ENCODE measurements at places on chromosomes 2 and 18.
A peak's percentile ranks its signal among the peaks of the same experiment; 100 is the strongest.

GRCh38 chr18:21134895-21135294 lies 23.3 kb upstream of the ROCK1 start:
- peak; percentile 49 for DNase-seq

GRCh38 chr2:135945526-135945925 lies 39.9 kb downstream of the DARS1 start:
- DNase-seq, result no peak

- no peak for DNase-seq
These were observed 1221.7 kb upstream of the ZEB2 start for GRCh38 chr2:145741636-145742035.

DNA sequence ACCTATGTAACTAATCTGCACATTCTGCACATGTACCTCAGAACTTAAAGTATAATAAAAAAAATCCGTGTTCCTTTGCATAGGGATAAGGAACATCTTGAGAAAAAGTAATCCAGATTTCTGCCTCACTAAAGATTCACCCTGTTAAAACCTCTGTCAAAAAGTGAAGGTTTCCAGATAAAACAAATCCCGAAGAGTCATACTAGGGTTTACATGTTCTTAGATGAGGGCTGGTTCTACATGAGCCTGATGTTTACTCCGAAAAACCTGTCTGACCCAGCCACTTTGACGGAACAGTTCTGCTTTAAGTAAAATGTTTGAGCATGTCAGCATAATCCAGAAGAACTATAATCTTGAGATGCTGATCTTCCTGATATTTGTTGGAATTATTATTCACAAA lies 515.6 kb upstream of the SLC8A1 start:
- no peak for DNase-seq

- DNase-seq, result no peak
These were observed 1.7 kb upstream of the ZNF24 start for GRCh38 chr18:35345950-35346349.

DNA sequence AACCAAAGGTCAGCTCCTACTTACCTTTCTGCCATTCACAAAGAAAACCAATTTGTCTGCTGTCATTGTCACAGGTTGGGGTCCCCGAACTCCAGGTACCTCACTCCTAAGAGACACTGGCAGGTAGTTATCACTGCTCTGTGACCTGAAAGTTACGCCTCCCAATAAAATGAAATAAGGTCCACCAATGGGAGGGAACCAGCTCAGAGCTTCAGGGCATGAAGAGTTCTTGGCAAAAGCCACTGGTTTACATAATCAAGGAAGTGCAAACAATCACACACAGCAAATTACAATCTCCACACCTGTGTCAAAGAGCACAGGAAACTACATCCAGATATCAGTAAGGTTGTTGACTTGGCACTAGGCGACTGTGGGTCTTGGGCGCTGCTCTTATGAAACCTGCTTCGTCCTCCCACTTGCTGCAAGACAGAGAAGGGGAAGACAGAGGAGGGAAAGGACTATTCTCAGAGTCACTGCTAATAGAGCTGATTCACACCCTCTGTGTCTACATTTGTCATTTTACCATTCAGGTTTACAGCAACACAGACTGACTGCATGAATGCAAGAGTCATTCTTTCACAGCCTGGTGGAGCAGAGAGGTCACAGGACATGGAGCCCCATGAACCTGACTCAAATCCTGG lies at the start of gene XDH:
Gene XDH (minus strand): TSS at position 142 of the 641 bp plus-strand sequence. CDS start 76 bp downstream, at position 66.
- DNase-seq, result no peak

GRCh38 chr2:224432003-224432579 lies 30.2 kb upstream of the FAM124B start:
- no peak for DNase-seq

DNA sequence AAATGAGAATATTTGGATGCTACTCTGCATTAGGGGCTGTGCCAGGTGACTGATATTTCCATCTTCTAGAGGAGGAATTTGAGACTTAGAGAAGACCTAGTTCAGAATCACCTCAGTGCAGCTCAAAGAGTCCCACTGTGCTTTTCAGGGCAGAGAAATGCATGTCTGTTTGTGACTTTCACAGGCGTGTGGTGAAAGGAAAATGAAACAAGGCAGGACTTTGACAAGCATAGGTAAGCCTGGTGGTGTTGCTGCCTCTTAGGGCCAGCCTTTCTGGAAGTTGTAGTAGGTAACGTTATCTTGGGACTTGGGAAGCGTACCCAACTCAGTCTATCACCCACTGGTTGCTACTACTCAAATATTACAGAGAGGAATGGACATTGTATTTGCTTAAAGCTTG lies 2.6 kb downstream of the GPR39 start:
- no peak for DNase-seq

- peak; percentile 78 for DNase-seq
These were observed 81.9 kb downstream of the CLIP4 start for GRCh38 chr2:29196792-29197788.

- DNase-seq, result no peak
These were observed 40.5 kb upstream of the SMAD7 start for GRCh38 chr18:48991319-48991660.

GRCh38 chr2:234218266-234219045 lies 168.0 kb downstream of the SPP2 start:
- DNase-seq, result no peak

DNA sequence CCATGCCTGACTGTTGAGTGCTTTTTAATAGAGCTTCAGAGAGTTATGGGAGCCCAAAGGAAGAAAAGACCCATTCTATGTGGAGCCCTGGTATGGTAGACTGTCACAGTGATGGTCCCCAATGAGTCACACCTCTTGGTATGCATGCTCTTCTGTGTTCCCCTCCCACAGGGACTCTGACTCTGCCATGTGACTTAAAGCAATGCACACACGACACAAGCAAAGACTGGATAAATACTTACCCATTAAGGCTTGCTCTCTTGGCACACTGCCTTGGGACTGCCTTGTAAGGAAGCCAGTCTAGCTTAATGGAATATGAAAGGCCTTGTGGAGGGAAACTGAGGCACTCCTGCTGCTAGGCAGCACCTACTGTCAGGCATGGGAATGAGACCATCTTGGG lies 16.7 kb upstream of the DTNB start:
- no peak for DNase-seq

DNA sequence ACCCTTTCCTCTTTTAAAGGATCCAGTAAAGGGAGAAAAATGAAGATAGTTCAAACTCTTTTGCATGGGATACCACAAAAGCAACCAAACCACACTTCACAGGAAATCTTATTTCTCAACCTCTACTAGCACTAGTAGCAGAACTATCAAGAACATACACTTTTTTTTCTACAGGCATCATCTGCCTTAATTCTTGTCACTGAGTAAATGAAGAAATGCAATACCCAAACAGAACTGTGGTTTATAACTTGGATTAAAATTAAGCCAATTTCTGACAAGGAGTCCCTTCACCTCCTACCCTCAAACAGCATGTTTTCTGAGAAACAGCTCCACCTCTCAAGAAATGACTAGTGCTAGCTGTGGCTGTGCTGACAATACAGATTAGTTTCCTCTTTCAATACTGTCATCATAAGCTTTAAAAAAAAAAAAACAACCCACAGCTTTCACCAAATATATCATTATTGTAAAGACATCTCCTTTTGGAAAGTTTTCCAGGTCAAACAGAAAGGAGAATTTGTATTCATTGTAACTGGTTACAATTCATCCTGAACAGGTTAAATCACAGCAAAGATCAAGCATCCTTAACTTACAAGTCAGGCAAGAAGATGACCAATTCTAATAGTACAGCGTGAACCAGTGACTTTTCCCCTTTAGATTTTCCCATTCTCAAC lies 44.4 kb downstream of the PTPN2 start:
- peak; percentile 87 for DNase-seq

- no peak for DNase-seq
These were observed 153.4 kb downstream of the MBP start for GRCh38 chr18:76979111-76979751.

DNA sequence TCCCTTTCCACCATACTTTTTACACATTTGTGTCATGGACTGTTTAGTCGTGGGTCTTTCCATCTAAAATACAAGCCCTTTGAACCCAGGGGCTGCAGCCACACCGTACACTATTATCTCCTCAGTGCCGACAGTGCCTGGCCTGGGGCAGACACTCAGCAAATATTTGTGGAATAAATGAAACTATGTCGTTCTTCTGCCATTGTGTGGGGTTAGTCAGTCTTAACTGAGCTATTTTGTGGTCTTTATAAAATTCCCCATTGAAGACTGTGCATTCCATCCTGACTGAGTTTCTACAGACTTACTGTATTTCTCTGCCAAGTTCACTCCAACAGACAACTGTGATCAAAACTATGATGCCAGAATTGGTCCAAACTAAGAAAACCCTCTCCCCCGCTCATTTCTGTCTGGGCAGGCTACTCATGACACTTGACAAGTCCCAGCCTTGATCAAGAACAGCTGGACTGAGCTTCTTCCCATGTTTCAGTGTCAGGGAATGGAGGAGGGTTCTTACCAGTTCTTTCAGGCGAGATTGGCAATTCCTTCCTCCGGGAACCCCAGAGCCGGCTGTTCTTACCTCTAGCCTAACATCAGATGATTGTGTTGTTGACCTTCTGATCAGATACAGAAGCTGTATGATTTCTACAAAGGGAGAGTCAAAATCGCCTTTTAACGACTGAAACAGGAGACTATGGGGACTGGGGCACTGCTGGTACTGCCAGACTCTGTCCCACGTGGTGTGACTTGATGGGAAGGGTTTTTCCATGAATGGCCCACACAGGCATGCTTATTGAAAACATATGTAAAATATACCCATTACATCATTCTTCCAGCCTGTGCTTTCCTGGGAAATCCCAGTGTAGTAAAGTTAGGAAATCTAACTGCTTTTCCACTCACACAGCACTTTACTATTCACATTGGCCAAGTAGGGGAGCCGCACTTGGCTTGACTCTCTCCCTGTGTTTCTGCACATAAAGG lies 77.4 kb upstream of the NPAS2 start:
- no peak for DNase-seq

DNA sequence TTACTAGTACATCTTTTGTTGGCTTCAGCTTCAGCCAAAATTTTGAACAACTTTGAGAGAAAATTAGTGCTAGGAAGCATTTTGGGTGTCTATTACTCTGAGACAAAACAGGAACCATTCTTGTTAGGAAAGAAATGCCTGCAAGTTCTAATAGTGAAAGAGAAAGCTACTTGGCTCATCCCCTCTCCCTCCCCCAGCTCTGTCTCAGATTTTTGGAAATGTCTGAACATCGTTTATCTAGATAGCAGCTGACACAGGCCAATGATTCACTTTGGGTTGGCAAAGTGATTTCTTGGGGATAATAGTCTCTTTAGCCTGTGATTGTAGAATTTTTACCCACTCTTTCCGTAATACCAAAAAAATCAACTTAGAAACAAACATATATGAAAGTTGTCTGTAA lies 42.3 kb upstream of the PTPRM start:
- no peak for DNase-seq

- no peak for DNase-seq
These were observed 9.2 kb downstream of the OXER1 start for GRCh38 chr2:42754776-42755140.

GRCh38 chr2:45889053-45889452 lies 237.6 kb downstream of the PRKCE start:
- DNase-seq, result no peak

GRCh38 chr2:85181844-85182456 lies 48.8 kb downstream of the TCF7L1 start:
- DNase-seq, result no peak

DNA sequence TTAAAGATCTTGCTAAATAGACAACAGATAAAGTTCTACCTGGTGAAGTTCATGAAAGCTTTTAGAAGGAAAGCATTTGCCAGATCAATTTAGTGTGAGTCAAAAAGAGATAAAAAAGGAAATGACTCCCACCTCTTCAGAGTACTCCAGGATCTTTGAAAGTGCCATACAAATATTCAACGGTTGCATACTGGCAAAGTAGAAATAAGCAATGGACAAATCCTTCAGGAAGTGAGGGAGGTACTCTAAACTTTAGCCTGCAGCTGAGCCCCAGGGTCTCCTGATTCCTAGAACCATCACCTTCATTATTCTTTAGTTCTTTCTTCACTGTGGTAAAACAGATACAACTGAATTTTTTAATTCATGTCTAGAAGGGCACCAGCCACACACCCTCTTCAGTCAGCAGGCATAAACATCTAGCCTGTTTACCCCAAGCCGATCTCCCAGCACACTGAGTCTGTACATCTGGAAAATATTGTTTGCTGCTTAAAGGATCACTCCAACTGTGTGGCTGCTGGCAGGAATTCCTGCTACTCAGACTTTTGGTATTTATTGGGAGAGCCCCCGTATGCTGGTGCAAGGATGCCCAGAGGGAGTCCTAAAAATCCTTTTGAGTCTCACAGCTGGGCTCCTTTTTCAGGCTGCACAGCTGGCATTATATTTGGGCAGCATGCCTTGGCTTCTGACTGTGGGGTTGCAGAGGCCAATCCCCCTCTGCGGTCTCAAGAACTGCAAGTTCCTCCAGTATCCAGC lies 72.3 kb upstream of the SESTD1 start:
- no peak for DNase-seq

GRCh38 chr2:217900780-217901360 lies 101.9 kb downstream of the TNS1 start:
- DNase-seq, result no peak

DNA sequence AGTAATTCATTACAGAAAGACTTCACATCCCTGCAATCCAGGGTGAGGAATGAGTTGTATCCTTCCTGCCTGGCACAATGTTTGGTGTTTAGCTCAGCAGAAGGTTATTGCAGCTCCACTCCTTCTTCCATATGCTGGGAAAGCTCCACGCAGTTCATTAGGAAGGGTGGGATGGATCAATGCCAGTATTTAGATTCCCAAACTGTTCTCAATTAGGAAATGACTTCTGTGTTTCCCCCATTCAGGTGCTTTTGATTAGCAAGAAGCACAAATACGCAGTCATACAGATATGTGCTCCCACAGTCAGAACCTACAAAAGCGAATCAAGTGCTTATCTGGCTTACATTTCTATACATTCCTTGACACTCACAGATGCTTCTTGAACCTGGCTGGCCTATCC lies 340.6 kb downstream of the NYAP2 start:
- DNase-seq, result no peak

DNA sequence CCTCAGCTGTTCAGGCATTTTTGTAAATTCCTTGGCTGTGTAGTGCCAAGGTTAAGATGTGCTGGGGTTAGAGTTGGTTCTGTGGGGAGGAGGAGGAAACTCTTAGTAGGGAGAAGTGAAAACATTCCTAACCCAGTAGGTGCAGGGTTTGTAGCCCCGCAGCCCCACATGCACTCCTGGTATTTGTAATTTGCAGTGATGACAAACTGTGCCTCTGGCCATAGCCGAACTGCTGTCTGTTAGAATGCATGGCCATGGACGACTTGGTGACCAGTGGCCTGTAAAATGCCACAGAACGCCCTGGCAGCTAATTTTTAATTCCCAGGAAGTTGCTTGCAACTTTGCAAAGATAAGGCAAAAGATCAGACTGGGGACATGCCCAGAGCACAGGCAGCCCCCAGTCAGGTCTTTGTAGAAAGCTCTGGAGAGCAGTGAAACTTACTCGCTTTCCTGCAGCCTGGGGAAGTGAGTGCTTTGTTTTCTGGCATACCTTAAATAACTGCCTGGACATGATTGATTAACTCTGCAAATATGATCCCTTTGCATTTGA lies 38.4 kb downstream of the LYPD6B start:
- DNase-seq, result no peak

- no peak for DNase-seq
These were observed 121.8 kb downstream of the AKAIN1 start for GRCh38 chr18:5075297-5075696.

All from CD4-positive, alpha-beta T cell treated with Interleukin-2 at 100 ng/mL for 4 hours (primary cell).